ENCODE measurements at places on chromosomes 2 and 18. TPM values are rescaled to one million over a fixed set of nuclear protein-coding genes. Genes with fewer than 3 reads are reported as not detected.

- no peak for DNase-seq
Observed at GRCh38 chr2:217285926-217286325, 426.1 kb upstream of the TNP1 start.

Gene FBXO15
- polyA plus RNA-seq, result 0.44 TPM

DNA sequence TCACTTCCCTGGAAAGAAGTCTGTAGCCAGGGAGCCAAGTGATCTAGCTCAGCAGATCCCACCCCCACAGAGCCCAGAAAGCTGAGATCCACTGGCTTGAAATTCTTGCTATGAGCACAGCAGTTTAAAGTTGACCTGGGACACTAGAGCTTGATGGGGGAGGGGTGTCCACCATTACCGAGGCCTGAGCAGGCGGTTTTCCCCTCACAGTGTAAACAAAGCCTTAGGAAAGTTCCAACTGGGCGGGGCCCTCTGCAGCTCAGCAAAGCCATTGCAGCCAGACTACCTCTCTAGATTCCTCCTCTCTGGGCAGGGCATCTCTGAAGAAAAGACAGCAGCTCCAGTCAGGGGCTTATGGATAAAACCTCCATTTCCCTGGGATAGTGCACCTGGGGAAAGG lies 887.2 kb upstream of the LRATD1 start:
- DNase-seq, result no peak

DNA sequence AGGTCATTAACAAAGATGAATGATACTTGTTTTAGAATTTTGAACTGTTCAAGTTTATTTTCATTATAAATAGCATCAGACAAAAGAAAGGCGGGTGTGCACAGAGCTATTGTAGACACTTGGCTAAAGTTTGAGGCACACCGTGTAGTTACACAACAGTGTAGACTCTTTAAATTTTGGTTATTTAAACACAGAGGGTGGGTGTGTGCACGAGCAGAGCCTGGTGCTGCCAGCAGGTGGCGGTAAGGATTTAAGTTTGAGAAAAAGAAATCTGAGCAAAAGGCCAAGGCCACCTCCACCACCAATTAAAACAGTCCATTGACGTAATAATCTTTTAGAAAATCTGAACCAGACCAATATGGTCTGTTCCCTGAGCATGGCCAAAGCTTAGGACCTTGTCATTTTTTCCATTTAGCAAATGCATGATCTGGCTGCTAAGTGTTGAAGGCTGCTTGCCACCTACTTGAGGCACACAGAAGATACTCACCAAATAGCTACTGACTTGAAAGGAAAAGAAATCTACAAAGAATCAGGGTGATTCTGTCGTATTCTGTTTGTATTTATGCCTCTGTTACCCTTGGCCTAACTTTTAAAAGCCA lies 14.3 kb downstream of the COPS7B start:
- no peak for DNase-seq

Gene C2orf81
- 1.6 TPM for polyA plus RNA-seq

- no peak for DNase-seq
Observed at GRCh38 chr2:173021939-173022371, 53.7 kb upstream of the MAP3K20 start.

- no peak for DNase-seq
Observed at GRCh38 chr2:219631904-219632759, 4.7 kb downstream of the SLC4A3 start.

Gene ADGRF3
- not detected for polyA plus RNA-seq

Gene CXCR4
- 147 TPM for polyA plus RNA-seq

Gene MOCOS
- not detected for polyA plus RNA-seq
